ENCODE measurements at places on chromosomes 1 and 21.

DNA sequence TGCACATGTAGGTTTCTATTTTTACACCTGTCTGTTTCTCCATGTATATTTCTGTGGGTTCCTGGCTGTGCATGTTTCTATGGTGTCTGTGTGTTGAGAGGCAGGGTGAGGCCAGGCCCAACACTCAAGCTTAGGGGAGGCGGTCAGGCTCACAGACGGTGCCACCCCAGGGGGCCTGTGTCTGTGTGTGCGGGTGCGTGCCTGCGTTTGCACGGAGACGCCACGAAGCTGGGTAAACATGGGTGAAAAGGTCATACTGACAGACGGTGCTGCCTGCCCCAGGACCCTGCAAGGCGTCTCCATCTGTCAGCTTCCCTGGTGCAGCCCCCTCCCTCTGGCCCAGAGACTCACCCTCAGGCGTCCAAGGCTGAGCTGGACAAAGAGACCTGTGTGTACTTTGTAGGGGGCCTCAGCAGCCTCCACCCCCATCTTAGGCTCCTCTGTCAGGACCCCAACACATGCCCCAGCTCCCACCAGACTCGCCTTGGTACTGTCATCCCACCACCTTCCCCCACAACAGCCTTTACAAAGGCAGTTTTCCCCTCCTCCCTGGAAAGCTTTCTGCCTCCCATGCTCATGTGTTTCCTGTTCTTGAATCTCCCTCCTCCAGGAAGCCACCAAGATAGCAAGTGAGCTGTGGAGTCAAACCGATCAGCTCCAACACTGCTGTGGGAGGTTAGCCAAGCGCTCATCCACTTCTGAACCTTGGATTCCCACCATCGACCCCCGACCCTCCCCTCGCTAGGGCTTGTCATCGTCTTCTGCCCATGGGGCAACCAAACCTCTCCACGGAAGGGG lies 34.1 kb downstream of the PTPRF start:
- DNase-seq = no peak

DNA sequence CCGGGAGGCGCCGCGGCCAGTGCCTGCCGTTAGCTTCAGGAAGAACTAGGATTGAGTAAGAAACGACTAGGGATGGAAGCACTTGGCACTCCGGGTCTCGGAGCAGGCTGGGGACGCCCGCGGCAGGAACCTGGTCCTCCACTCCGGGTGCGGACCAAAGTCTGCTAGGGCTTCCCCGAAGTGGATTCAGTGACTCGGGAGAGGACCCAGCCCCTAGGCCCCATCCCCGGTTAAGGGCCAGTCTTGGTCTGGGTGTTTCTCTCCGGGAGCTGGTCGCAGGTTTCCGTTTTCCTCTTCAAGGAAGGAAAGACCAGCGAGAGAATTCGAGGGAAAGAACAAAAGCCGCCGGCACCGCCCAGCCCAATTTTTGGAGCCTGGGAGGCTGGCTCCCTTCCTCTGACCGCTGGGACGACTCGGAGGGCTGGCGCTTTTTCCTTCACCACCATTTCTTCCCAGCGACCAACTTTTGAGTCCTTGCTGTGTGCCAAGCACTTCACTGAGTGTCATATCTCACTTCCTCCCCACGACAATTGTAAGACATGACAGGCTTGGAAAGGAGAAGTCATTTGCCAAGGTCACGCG lies 16.8 kb upstream of the STMN1 start:
- DNase-seq = no peak

GRCh38 chr21:42001781-42002180 lies 8.4 kb downstream of the ZBTB21 start:
- no peak for DNase-seq

- no peak for DNase-seq
Measured at GRCh38 chr1:93703643-93704042, 22.0 kb upstream of the BCAR3 start.

DNA sequence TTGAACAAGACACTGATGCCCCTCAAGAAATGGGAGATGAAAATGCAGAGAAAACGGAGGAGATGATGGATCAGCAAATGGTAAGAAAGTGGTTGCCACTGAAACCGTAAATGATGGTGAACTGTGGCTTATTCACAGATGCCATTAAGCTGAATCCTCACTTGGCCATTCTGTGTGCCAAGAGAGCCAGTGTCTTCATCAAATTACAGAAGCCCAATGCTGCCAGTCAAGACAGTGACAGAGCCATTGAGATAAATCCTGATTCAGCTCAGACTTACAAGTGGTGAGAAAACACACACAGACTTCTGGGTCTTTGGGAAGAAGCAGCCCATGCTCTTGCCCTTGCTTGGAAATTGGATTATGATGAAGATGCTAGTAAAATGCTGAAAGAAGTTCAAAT lies 52.5 kb downstream of the NBPF6 start:
- DNase-seq = no peak

DNA sequence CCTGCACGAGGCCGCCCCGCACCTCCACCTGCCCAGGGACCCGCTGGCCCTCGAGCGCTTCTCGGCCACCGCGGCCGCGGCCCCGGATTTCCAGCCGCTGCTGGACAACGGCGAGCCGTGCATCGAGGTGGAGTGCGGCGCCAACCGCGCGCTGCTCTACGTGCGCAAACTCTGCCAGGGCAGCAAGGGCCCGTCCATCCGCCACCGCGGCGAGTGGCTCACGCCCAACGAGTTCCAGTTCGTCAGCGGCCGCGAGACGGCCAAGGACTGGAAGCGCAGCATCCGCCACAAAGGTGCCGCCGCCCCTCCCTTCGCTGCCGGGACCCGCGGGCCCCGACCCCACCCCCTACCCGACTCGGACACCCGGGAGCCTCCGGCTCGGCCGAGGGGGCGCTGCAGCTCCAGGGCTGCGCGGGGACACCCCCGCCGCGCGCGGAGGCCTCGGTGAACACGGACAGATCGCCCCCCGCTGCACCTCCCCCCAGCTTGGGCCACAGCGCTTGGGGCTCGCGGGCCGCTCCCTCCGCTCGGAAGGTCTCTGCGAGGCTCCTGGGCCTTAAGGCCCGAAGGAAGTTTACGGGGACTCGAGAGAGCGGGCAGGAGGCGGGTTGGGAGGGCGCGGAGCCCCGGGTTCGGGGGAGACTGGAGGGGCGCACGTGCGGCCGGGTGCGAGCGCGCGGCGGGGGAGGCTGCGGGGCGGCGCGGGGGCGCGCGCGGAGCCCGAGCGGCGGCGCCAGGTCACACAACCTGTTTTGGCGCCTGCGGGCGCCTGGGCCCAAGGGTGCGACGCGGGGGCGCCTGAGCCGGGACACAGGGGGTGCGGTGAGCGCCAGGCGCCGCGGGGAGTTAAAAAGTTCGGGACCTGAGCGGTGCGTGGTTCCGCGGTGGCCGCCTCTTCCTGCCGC lies 1.2 kb downstream of the SAMD11 start:
- no peak for DNase-seq

DNA sequence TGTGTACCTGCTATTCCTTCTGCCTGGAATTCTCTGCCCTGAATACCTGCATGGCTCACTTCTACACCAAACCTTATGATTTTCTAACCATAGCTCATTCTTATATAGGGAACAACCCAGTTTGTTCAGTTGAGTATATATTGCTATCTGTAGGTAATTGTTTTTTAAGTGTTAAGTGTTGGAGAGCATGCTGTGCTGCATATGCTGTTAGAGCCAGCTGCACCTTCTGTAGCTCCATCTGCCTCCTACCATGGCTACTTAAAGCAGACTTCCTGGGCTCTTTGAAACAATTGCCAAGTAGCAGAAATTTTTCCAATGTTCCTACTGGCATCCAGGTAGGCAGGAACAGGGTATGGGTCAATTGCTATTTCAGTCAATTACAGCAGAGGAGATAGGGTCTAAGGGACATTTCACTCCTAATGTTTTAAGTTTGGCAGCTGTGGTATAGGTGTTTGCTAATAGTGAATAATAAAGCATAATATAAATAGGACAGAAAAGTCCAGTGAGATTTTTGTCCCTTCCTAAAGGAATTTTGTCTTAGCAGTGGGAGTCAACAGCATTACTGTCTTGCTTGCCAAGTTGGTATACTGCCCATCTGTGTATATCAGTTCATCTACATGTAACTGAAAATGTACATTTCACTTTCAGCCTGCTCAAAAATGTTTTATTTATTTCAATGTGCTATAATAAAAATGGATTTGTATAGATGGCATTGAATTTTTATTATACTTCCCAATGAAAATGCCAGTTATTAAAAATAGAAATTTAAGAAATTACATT lies 34.0 kb upstream of the C1orf115 start:
- DNase-seq = no peak

GRCh38 chr1:8976896-8977450 lies 31.3 kb downstream of the CA6 start:
- DNase-seq = no peak

GRCh38 chr1:36822648-36823047 lies 211.7 kb downstream of the GRIK3 start:
- DNase-seq = no peak

DNA sequence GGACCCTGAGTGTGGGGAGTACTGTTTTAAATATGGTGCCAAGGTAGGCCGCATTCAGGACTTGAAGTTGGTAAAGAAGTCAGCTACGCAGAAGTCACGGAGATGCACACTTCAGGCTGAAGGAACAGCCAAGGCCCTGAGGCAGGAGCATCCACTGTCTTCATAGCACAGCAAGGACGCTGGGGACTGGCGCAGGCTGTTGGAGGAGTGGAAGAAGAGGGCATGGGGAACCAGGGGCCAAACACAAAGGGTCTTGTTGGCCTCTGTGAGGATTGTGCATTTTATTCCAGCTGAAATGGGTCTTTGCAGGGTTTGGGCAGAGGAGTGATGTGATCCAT lies 16.6 kb downstream of the DNAJC16 start:
- DNase-seq = no peak

DNA sequence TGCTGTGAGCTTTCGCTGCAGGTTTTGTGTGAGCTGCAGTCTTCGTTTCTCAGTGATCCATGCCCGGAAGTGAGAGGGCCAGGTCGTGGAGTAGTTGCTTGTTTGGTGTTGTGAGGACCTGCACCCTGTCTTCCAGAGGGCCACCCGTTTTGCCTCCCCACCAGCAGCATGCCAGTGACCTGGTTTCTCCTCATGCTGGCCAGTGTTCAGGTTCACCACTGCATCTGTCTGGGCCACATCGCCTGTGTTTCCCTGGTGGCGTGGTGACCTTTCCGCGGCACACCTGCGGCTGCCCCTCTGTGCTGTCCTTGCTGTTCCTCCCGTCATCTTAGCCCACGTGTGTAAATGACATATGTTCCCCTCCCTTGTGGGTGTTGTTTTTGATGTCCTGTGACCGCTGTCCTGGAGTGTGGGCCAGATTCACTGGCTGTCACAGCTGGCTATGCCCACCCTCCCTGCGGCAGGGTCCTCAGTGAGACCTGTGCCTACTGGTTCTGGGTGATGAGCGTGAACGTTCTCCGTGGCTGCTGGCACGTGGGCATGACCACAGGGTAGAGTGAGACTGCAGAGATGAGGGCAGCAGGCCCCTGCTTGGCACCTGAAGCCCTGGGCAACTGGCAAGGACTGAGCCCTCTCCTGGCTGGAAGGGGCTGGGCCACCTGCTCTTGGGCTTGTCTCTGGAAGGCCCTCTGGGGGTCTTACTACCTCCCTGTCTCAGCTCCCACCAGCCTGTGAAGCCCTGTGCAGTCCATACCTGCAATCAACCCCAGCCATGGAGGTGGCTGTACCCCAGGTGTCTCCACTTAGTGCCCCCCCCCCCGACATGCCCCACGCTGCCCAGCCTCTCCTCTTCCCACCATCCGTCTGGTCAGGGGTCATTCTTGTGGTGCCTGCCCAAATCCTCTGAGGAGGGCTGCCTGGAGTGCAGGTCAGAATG lies 7.3 kb downstream of the IBA57 start:
- DNase-seq = no peak

DNA sequence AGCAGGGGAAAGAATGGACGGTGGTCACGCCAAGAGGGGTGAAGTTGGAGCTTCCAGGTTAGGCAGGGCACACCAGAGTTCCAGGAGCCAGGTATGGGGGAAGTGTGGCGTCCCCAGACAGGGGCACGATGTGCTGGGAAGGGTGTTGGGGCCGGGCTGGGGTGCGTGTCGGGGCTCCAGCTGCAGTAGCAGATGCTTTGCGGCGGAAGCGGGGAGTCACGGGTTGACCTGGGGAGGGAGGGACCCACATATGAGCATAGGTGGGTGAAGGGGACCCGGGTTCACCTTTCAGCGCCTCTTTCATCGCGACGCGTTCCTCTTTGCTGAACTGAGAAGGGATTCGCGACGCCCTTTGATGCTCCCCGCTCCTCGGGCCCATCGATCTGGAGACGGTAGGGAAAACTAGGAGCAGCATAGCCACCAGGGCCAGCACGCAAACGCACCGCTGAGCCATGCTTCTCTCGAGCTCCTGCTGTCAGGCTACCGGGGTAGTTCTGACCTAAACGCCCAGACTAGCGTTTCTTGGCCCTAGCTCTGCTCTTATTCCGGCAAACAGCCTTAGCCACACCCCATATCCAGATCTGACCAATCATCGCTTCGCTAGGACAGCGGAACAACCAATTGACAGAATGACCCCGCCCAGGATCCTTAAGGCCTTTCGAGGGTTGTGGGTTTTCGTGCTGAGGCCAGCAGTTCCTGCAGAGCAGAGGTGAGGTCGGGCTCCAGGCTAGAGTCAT lies at the start of gene PM20D1:
Gene PM20D1 (minus strand): TSS at position 514 of the 737 bp plus-strand sequence. CDS start 60 bp downstream, at position 454.
- peak; percentile 57 for DNase-seq

DNA sequence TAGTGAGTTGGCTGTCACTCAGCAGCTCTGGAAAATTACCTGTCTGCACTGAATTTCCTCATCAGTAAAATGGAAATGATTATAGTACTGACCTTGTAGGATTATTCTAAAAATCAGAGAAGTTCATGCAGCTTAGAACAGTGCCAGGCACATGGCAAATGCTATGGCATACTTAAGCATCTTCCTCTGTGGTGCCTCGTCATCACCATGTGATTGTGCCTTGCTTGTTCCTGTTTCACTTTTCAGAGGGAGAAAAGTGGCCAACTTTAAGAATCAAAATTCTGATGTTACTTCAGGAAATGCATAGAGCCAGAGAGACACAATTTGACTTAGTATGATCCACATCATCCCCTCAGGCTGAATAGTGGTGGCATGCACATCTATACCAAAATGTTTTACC lies 203.6 kb downstream of the ROR1 start:
- no peak for DNase-seq

GRCh38 chr1:41864471-41865040 lies 54.2 kb downstream of the HIVEP3 start:
- DNase-seq = no peak

DNA sequence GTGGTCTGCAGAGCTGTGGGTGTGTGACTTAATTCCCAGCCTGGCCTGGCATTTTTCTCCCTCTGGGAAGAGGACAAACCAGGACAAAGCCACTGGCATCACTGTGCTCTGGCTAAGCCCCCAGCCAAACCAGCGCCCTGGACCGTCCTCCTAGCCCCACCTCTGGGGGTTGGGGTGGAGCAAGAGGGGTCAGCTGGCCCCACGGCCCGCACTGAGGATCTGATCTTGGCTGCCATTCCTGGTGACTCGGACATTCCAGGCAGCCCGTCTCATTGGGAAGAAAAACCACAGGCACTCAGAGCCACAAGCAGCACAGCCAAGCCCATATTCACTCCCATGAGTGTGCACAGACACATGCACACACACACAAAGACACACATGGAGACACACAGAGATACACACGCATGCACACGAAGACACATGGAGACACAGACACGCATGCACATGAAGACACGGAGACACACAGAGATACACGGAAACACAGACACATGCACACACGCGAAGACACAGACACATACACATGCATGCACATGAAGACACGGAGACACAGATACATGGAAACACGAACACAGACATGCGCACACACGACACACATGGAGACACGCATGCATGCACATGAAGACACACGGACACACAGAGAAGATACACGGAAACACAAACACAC lies 2.3 kb upstream of the MXRA8 start:
- DNase-seq = no peak

GRCh38 chr1:111597426-111597825 lies 22.2 kb upstream of the RAP1A start:
- no peak for DNase-seq

All from stimulated activated CD8-positive, alpha-beta memory T cell treated with anti-CD3 and anti-CD28 coated beads, Interleukin-12 subunit alpha, Interleukin-12 subunit beta, amount 100 ng/mL, for 1 hour (primary cell).